ENCODE measurements at places on chromosomes 2 and 18.

DNA sequence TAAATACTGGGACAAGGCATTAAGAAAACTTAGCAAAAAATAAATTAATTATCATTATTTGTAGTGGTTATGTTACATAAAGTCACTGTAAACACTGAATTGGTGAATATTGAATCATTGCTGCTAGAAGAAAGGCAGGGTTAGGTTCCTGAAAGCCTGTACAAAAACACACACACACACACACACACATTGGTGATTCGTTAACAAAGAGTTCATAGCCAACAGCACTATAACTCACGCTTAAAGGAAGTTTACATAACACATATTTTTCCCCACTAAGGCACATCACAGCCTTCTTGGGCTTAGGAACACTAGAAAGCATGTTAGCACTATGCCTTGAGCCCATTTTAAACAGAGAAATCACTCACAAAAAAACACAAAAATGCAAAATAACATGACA lies 690.0 kb upstream of the PIK3C3 start:
- DNase-seq: no peak

- DNase-seq: no peak
These were observed 28.4 kb downstream of the TMEM177 start for GRCh38 chr2:119707117-119708087.

DNA sequence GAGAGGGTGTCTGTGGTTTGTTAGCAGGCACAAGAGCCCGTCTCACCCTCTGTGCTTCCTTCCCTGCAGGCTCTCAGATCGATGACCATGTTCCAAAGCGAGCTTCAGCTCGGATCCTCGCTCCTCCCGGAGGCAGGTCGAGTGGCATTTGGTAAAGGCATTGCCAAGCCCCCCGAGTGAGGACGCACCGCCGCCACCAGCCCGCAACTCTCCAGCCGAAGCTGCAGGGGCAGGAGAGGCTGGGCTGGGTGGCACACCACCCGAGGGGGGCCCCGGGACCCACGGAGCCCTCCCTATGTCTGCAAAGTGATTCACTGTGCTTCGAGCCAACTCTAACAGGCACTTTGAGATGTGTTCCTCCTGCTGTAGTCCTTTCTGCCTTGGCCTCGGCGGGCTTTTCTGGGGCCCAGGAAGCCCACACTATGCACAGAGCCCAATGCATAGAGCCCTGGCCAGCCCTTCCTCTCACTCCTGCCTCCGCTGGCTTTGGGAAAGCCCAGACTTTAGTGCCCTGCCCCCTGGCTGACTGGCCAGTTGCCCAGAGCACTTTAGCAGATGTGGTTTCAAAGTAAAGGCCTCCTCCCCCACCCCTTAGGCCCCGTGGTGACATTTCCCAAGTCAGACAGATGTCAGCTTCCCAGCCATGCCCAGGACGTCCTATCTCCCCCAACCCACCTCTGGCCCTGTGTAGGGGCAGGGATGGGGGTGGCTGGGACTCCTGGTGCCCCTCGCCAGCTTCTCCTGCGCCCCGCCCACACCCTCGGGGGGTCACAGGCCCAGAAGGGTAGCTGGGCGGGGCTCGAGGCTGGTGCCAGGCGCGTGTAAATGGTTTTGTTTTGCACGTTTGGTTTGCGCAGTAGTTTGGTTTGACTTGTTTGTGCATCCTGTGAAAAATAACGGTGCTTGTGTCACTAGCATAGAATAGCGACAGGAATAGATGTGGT lies 23.3 kb upstream of the MAPRE3 start:
- DNase-seq: no peak

- no peak for DNase-seq
These were observed 10.6 kb upstream of the CHRNA1 start for GRCh38 chr2:174774886-174775285.

- DNase-seq: no peak
These were observed 69.3 kb upstream of the CYP1B1 start for GRCh38 chr2:38145236-38145635.

DNA sequence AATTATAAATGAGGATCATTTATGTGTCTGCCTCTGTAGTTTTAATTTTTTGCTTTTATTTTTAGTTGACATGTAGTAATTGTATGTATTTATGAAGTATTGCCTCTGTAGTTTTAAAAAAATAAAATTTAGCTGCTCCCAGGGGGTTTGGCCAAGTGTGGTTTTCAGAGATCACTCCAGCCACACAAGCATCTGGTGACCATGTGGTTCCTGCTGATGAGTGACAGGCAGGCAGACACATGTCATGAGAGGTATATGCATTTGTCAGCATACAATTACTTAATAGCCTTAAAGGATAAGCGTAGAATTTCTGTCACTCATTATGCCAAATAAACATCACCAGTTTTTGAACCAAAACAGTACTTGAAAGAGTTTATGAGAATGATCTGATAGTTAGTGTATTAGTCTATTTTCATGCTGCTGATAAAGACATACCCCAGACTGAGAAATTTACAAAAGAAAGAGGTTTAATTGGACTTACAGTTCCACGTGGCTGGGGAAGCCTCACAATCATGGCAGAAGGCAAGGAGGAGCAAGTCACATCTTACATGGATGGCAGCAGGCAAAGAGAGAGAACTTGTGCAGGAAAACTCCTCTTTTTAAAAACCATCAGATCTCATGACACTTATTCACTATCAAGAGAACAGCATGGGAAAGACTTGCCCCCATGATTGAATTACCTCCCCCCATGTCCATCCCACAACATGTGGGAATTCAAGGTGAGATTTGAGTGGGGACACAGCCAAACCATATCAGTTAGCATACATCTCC lies 29.6 kb downstream of the MREG start:
- DNase-seq: no peak

GRCh38 chr18:79878741-79879378 lies 72.6 kb downstream of the SLC66A2 start:
- peak; percentile 41 for DNase-seq

DNA sequence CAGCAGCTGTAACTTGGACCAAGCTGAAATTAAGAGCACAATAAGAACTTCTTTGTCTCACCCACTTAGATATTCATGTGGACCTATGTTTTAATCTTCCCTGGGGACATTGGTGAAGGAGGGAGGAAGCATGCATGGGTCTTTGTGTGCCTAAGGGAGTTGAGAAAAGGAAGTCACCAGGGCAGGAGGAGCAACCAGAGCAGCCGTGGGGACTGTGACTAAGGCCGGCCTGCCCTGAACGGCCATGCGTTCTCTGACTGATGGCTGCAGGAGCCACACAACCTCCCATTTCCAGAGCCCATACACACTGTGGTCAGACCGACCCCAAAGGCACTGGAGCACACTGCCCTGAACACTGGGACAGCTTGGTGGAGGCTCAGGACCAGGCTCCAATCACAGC lies 43.7 kb upstream of the SLC35G4 start:
- DNase-seq: no peak

GRCh38 chr2:199818026-199818425 lies 33.0 kb downstream of the FTCDNL1 start:
- DNase-seq: no peak
